ENCODE measurements at places on chromosomes 4 and X.
A peak's percentile ranks its signal among the peaks of the same experiment; 100 is the strongest.

GRCh38 chrX:119062750-119063374 is 9.9 kb upstream of the CT47C1 start:
- no peak for DNase-seq

DNA sequence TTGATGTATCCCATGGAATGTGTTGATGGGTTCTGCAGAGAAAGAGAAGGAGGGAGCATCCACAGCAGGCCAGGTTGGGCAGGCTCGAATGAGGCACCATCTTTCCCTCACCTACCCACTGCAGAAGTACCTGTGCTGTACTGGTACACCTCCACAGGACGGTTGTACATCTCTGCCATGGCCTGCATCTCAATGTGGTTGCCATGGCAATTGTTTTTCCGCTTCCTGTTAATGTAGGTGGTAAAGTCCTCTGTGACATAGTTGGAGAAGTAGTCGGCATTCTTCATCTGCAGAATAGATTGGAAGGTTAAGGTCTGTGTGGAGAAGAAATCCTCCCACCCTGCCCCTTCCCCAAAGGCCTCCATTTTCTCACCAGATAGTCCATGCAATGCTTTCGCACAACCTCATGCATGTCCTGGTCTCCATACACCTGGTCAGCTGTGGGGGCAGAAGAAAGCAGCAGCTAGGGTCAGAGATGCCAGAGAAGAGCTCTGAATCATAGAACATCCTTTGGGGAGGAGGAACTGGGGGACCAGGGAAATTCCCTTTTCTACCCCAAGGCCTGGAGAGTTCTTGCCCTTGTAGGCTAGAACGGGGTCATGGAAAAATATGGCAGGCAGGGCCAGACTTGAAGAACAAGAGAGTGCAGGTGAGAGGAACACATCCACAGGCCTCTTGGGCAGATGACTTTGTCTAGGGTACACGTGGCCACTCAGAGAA is 15.9 kb upstream of the PIM2 start:
- DNase-seq: no peak

DNA sequence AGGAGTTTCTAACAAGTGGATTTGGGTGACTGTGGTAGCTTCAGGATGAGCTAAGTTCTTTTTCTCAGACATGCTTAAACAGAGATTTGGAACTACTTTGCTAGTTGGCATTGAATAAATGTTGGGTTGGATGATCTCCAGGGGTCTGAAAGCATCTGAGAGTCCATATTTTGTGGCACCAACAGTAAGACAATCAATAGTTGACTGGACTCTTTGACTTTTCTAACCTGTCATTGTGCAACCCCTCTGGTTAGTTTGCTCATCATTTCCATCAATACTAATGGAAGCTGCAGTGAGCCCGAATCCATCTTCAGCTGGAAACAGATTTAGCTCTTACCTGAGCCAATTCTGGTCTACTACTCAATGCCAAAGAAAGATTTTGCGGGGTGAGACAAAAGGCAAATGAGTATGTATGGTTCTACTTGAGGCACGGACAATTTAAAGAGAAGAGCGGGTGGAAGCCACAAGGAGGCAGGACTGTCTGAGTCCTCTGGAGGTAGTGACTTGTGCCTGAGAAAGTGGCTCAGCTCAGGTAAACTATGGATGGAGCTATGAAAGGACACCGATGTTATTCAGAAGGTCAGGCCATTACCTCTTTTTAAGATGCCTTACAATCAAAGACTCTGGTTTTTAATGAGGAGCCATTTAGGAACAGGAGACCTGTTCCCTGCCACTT is 118.7 kb downstream of the MID1IP1 start:
- no peak for DNase-seq

GRCh38 chr4:176323511-176324160 is 3.9 kb downstream of the SPCS3 start:
- no peak for DNase-seq

- DNase-seq: no peak
Observed at GRCh38 chr4:71634364-71634763, 149.5 kb downstream of the GC start.

DNA sequence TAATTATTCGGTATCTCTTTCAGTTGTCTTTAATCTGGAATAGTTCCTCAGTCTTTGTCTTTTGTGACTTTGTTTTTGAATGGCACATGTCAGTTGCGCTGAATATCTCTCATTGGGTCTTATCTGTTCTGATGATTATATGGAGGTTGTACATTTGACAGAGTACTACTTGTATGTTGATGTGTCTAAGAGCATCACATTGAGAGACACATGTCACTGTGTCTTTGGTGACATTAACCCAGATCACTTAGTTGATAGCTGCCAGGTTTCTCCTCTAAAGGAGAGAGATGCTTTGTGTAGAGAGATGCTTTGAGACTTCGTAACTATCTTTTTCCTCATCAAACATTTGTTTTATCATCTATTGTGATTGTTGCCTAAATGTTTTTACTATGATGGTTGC is 92.1 kb downstream of the USP9X start:
- DNase-seq: no peak

GRCh38 chrX:111869639-111870034 is 6.3 kb upstream of the TRPC5OS start:
- peak; percentile 43 for DNase-seq

DNA sequence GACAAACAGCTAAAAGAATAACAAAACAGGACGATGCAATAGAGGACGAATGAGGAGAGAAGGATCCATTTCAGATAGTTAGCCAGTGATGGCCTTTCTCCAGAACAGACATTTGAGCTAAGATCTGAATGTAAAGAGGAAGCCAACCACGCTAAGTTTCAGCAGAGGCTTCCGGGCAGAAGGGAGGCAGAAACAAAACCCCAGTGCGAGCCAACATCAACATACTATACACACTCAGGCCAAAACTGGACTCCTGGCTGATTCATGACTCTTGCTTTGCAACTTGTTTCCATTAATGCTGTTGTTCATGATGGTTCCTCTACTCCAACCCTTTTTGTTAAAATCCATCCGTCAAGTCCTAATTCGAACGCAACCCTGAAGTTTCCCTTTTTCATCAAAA is 730.3 kb downstream of the TRIML1 start:
- DNase-seq: no peak

- peak; percentile 65 for DNase-seq
Observed at GRCh38 chr4:10173037-10173753, 56.6 kb upstream of the WDR1 start.

- no peak for DNase-seq
Observed at GRCh38 chr4:184463158-184463557, 11.2 kb downstream of the IRF2 start.

DNA sequence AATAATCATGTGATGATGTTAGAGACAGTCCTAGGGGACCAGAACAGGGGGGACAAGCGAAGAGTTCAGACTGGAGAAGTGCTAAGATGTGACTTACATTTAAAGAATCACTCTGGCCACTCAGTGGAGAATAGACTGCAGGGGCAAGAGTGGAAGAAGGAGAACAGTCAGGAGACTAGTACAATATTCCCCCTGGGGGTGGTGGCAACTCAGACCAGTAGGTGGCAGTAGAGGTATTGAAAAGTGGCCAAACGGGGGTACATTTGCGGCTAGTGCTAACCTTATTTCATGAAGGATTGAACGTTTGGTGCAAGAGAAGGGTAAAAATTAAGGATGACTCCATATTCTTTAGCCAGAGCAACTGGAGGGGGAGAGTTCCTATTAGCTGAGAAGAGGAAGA is 2.7 kb upstream of the BMX start:
- peak; percentile 31 for DNase-seq

DNA sequence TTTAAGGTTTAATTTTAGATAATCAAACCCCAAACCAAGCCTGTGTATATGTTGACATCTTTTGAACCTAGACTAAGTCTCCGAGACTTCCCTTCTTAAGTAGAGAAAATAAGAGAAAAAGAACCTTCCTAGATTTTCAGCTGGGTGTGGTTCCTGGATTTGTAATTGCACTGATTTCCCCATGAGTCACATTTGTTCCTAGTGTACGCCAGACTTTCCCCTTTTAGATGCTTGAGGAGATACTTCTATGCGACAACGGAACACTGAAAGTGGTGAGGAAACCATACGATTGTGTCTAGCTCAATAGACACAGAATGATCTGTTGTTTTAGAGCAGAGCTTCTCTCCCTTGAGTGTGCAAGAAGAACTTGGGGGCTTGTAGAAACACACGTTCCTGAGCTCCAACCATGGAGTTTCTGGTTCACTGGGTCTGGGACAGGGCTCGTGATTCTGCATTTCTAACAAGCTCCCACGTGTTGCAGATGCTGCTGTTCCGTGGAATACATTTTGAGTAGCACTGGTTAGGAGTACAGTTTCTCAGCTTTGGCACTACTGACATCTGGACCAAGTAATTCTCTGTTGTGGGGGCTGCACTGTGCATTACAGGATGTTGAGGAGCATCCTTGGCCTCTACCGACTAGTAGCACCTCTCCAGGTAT is 87.1 kb downstream of the AMELX start:
- peak; percentile 31 for DNase-seq

- DNase-seq: no peak
Observed at GRCh38 chr4:183129675-183130074, 30.6 kb downstream of the WWC2 start.

DNA sequence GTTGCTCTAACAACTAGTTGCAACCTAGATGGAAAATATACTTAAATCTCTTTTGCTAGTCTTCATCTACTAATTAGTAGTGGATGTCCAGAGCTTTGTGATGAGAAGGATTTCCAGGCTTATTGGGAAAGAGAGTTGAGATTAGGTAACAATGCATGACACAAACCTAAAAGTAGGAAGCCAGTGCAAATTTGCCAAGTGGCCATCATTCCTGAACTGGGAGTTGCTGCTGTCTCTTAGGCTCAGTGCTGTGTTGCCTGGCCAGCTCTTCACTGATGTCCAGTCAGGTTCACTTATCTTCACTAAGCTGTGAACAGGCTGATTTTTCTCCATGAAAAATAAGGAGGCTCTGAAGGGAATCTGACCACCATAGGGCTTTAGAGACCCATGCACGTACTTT is 105.6 kb upstream of the AMOT start:
- peak; percentile 31 for DNase-seq

GRCh38 chr4:52588097-52588496 is 71.0 kb downstream of the USP46 start:
- peak; percentile 50 for DNase-seq

- no peak for DNase-seq
Observed at GRCh38 chrX:482192-482701, 95.5 kb upstream of the PPP2R3B start.

GRCh38 chr4:175405961-175406360 is 406.1 kb downstream of the GPM6A start:
- no peak for DNase-seq

DNA sequence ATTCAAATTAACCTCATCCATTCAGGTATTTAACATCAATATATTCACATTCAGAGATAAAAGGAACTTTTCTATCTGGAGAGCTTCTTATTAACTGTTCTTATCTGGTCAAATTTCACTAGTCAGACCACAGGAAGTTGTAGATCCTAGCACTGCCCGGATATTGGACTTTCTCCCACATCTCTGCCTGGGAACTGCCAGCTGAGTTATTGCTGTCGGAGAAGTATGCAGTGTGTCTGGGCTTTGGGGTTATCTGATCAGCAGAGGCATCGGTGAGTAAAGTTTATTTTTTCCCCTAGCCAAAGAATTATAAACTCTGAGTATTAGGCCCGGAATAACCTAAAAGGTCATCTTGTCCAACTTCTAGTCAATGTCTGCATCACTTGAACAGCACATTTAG is 45.1 kb downstream of the OR13H1 start:
- no peak for DNase-seq

DNA sequence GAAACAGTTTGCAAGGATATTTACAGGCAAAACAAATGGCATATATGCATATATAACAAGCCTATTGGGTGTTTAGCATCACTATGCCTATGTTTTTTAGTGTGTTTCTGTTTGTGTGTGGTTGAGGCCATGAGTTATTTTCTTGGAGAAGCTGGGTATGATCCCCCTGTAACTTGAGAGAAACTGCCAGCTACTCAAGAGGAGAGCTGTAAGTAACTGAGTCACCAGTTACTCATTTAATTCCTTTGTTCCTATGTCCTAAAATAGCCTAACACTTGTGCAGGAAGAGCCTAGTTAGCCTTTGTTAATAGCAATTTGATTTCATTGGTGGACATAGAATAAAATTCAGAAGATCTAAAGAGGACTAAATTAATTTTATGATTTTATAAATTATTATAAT is 79.1 kb downstream of the PWWP3B start:
- DNase-seq: no peak

- no peak for DNase-seq
Observed at GRCh38 chr4:170875868-170876267, 786.1 kb upstream of the AADAT start.

GRCh38 chr4:184960505-184960971 is 57.8 kb upstream of the HELT start:
- no peak for DNase-seq

Data from AG20443 (cell line).